ENCODE measurements at places on chromosomes 6 and 20.

- DNase-seq = no peak
Measured at GRCh38 chr20:51206032-51206662, 183.2 kb upstream of the KCNG1 start.

DNA sequence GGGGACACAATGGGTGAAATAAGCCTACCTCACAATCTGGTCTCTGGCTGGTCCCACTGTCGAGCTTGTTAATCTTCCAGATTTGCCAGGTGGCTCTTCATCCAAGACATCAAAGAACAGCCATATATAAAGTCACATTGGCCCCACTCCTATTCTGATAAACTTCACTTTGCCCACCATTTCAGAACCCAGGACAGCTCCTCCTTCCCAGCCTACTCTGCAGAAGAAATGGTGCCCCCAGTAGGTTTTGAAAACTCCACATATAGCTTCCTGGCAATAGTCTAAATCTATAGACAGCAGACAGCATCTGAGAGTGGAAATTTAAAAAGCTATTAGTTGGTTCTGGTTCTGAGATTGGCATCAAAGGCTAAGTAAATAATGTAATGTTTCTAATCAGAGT, 143.1 kb upstream of the PCSK2 start:
- no peak for DNase-seq

GRCh38 chr6:149990661-149991471, 27.1 kb downstream of the ULBP1 start:
- DNase-seq = peak; percentile 50

DNA sequence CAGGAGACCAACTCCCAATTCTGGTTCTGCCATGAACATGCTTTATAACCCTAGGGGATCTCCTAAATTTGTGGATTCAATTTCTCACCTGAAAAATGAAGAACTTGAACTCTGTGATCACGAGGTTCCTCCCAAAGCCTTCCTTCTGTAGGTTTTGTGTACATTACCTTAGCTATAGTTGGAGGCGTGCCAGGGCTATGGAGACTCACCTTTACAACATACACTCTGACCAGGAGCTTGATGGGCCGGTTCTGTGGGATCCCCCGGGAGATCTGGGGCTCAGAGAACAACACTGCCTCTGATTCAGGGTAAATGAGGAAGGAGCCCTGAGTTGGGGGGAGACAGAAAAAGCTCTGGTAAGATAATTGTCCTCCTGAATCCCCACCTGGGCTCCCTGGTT, 34.1 kb downstream of the ERGIC3 start:
- no peak for DNase-seq

GRCh38 chr6:45822246-45822812, 193.3 kb downstream of the CLIC5 start:
- DNase-seq = no peak

GRCh38 chr20:61370841-61371303, 118.8 kb downstream of the CDH4 start:
- DNase-seq = peak; percentile 37

Measured in NCI-H1105 treated with DMSO at 0.1 percent for 48 hours (cell line).